ENCODE measurements at places on chromosomes 6 and 20.

DNA sequence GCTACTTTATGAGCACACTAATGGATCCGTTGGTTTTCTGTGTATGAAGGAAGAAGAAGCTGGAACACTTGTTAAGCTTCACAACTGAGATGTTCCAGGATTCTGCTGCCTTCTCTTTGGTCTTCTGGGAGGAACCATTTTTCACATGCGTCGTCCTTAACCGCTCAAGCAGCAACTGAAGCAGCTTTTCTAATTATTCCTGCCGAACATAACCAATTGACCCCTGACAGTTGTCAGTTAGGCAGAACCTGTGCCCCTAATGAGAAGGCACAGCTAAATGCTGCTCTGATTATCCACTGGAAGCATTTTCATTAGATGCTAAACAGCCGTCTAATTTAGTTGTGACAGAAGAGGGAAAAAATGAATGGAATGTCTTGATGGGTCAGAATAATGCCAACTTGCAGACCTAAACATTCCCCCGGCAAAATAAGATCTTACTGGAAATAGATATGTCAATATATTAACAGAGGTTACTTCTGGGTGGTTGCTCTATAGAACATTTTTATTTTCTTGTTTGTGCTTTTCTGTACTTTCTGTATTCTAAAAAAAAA, 85.0 kb upstream of the SMLR1 start:
- DNase-seq = no peak

DNA sequence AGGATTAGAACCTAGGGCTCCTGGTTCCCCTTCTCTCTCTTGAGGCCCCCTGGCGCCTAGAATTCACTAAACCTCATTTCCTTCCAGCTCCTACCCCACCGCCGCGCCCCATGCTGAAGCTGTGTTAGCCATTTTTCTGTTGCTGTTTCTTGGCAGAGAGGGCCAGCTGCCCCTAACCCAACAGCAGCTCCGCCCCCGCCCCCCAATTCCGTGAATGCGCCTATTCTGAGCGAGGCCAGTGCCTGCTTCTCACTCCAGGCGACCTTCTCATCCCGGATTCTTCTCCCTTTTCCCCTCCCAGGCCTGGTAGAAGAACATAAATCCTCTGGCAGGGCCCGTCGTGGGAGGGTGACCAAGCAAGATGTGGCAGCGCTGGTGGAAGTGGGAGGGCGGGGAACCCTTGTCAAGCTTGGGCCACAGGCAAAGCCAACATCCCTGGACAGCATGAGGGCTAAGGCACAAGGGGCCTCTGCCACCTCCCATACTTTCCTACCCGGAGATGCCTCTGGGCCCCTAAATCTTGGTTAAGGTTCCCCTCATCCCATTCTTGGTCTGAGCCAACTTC, 518 bp downstream of the RBPJL start:
- DNase-seq = no peak

- DNase-seq = no peak
Observed at GRCh38 chr6:75495011-75495410, 1.4 kb upstream of the FILIP1 start.

- no peak for DNase-seq
Observed at GRCh38 chr6:35461270-35461669, 6.9 kb upstream of the RPL10A start.

- DNase-seq = no peak
Observed at GRCh38 chr6:181049-181654, 111.1 kb upstream of the DUSP22 start.

GRCh38 chr6:75290136-75290945, 5.7 kb upstream of the TMEM30A start:
- no peak for DNase-seq

GRCh38 chr6:69868961-69869360, 2.6 kb downstream of the COL19A1 start:
- DNase-seq = no peak

DNA sequence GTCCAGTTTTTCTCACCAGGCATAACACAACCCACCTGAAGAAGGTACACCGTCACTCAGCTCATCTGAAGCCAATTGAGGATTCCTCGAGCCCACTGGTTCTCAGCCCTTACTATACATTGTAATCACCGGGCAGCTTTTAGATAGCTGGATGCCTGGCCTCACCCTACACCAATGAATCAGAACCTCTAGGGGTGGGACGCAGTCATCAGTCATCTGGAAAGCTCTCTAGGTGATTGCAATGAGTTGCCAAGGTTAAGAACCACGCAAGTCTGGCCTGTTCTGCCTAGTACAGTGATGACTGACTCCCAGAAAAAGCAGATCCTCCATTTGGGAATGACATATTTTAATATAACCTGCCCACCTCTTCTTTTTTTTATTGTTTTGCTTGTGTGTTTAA, 41.1 kb downstream of the MC3R start:
- no peak for DNase-seq

GRCh38 chr6:93299622-93300021, 119.7 kb downstream of the EPHA7 start:
- no peak for DNase-seq

GRCh38 chr20:18265441-18265840, 22.9 kb upstream of the ZNF133 start:
- no peak for DNase-seq

GRCh38 chr6:168121303-168121665, 42.3 kb upstream of the FRMD1 start:
- DNase-seq = no peak

DNA sequence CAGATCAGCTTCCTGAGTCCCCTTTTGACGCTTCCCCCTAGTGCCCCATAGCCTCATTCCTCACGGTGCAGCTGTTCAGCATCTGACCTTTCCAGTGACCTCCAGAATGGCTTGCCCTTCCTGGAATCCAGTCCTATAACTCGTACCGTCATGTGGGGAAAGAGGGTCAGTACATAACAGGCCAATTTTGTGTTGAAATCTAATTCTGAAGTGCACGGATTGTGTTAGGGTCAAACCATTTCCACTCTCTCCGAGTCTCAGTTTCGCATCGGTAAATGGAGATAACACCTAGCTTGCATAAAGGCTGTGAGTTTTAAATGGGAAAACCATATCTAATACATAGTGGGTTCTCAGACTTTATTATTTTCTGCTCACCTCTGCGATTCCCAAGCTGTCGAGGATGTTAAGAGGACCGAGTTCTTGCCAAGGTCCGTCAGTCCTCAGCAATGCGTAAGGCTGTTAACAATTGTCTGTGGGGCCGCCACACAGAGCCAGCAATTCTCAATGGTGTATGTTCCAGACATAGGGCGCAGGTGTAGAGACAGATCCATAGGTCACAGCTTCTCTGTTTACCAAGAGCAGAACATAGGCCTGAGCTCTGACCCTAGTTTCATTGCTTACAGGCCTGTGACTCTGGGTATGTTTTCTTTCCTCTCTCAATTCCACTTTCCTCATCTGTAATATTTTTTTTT, 45.5 kb upstream of the CCR6 start:
- DNase-seq = no peak

GRCh38 chr6:121847806-121848522, 412.5 kb downstream of the GJA1 start:
- no peak for DNase-seq

GRCh38 chr6:37048851-37049757, 43.6 kb downstream of the FGD2 start:
- no peak for DNase-seq
